ENCODE measurements at places on chromosomes 2 and 18.

- no peak for DNase-seq
Measured at GRCh38 chr2:172735582-172736423, at the start of gene RAPGEF4. RAPGEF4 (plus strand) TSS chr2:172735845; CDS start chr2:172735984, 139 bp downstream.

DNA sequence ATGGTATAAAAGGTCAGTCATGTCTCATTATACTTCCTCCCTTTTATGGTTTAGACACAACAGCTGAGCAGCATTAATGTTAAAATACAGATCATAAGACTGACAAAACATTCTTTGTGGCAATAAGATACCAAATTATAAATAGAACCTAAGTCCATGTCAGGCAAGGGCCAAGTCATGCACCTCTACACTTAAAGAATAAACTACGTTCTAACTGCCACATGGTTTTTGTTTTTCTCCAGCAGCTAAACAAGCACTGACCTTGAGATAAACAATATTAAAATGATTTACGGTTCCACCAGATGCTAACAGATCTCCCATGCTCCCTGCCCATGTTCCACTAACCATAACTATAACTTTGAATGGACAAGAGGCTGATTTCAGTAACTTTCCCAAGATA, 368.6 kb upstream of the TFPI start:
- DNase-seq = no peak

DNA sequence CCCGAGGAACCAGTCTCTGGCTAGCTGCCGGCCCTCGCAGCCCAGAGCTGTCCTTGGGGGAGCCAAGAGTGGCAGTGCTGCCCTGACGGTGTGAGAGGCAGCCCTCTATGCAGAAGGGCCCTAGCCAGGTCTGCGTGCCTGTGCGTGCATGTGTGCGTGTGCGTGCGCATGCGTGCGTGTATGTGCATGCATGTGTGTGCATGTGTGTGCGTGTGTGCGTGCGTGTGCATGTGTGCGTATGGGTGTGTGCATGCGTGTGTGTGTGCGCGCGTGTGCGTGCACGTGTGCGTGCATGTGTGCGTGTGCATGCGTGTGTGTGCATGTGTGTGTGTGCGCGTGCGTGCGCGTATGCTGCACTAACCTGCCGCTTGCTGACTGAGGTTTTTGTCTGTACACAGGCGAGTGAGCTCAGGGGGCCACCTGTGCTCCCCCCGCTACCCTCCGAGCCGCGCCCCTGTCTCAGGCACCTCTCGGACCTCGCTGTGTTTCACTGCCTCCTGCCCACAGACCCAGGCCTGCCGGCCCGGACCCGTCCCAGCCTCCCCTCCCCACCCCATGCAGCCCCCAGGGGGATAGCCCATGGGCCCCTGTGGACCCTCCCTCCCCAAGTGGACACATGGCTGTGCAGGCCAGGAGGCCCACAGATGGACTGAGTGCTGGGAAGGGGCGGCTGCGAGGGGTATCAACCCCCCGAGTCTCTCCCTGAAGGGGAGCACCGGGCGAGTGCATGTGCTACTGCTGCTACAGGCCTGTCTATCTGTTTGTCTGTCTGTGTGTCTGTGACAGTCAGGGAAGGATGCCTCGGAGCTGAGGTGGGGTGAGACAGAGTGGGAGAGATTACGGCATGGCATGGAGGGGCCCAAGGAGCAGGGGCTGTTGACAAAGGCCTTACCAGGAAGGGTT, 31.3 kb downstream of the SPEG start:
- DNase-seq = no peak

DNA sequence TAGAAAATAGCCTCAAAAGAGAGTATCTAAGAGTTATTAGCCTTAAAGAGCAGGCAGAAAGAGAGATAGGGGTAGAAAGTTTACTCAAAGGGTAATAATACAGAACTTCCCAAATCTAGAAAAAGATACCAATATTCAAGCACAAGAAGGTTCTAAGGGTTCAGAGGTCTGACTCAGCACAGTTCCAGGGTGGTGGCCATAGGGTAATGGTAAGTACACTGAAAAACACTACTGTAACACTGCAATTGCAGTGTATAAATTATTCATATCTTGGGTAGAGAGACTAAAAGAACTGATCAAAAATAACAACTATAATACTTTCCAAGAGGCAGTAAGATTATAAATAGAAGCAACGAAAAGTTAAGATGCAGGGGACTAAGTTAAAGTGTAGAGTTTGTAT, 115.2 kb downstream of the ROCK1 start:
- DNase-seq = no peak

- no peak for DNase-seq
Measured at GRCh38 chr2:5164776-5165525, 527.2 kb upstream of the SOX11 start.

- DNase-seq = no peak
Measured at GRCh38 chr2:95042472-95043271, 17.2 kb downstream of the MAL start.

GRCh38 chr2:65940856-65941255, 494.1 kb upstream of the MEIS1 start:
- DNase-seq = no peak

DNA sequence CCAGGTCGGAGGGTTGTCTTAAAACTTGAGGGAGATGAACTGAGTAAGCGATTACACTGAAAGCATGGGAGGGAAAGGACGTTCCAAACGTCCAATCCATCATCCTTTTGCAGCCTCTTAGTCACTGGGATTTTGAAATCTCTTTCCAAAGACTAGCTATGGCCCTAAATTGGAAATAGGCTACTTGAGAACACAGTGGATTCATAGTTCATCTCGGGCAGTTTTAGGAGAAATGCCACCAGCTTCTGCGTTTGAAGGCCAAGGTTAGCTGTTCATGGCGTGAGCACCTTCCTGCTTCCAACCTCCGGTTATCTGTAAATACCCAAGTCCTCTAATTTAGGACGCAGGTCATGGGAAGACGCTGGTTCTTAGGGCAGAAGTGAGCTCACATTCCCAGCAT, 821 bp upstream of the EML6 start:
- no peak for DNase-seq

DNA sequence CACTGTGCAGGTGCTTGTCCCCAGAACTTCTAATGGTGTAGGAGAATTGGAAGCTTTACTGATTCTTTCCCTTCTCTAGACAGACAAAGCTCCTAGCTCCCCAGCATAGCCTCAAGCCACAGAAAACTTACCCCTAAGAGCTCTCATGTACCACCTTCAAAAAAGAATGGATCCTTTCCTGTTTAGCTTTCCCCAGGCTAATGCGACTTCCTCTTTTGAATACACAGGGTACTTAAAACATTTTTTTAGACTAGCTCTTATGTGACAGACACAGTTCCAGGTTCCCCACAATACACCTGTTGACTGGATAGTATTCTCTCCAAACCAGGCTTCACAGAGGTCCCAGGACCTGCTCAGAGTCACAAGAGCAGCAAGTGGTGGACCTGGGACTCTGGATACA, 8.3 kb downstream of the CTAGE1 start:
- DNase-seq = no peak

DNA sequence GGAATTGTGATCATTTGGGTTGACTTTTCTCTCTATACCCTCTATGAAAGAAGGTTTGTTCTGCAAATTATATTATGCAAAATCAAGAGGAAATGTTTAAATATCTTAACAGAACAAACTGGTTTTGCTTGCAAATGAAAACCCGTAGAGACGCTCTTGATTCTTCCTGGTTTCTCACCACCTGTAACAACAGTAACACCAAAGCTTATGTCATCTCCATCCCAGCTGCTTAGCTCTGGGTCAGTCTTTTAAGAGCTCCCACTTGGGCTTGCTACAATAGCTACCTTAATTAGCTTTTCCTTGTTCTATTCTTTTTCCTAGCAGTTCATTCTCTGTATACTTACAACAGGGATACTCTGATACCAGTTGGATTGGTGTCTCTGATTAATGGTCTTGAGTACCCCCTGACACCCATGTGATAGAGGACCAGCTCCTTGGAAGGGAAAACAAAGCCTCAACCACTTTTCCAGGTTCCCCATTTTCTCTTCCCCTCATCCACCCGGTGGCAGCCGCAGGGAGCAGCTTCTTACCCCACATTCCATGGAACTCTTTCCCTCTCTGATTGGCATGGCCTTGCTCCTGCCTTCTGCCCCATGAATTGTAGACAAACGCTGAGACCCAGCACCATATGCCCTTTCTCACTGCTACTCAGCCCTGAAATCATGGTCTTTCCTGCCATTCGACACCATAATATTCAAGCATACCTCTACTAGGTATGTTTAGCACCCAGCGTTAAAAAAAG, 27.7 kb downstream of the TMEM182 start:
- no peak for DNase-seq

DNA sequence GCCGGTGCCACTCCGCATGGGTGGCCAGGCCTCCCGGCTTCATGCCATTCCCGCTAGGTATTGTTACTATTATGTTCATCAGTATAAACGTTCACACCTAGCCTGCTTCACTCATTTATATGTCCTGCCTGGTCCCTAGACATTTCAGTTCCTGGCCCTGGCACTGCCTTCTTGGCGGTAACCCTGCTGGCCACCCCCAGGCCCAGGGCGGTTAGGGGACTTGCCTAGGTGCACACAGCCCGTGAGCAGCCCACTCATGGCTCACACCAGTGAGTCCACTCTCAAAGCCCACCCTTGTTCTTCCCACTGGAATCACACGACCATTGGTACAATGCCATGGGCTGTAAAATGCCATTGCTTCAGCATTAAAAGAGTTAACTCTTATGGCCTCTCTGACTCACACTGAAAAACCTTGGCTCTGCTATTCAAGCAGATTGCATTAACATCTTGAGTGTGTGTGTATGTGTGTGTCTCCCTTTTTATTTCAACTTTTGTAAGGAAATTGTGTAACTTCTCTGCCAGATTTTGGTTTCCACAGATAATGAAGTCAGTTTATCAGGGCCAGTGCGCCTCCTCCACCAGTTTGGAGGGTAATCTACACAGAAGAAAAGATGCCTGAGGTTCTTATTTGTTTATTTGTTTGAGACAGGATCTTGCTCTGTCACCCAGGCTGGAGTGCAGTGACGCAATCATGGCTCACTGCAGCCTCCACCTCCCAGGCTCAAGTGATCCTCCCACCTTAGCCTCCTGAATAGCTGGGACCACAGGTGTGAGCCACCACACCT, 74.2 kb downstream of the RAB31 start:
- DNase-seq = no peak

GRCh38 chr2:196956069-196956468, 29.6 kb upstream of the PGAP1 start:
- no peak for DNase-seq

DNA sequence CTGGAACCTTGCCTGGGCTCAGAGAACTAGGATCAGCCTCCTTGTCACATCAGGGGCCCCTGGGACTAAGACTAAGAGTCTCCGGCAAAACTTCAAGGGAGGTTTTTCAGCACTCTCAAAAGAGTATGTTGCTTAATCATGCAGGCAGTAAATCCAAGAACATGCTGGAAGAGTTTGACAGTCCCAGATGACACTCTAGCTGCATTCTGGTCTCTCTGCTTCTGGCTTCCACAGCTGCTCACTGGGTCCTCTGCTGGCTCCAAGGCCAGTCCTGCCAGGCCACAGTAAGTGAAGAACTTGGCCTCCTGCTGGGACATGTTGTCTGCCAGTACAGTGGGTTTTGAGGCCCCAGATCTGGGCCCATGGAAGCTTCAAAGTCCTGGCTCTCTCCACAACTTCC, 45.2 kb upstream of the IL1RL1 start:
- DNase-seq = no peak

DNA sequence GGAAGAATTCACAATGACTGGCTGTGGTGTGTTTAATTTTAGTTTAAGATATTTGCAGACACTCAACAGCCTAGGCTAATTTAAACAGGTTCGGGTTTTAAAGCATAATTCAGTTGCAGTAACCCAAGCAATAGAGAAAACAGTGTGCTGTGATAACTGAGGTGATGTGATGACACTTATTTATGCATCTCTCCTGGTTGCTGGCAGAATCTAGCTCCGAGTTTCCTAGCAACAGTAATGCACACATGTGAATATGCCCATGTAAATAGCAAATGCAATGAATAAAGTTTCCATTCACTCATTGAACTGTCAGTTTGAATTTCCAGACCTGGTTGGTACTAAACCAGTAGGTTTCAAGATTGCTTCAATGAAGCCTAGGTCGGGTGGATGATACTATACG, 426.5 kb downstream of the TMX3 start:
- DNase-seq = no peak

GRCh38 chr2:205730701-205731582, 48.6 kb downstream of the NRP2 start:
- no peak for DNase-seq

GRCh38 chr2:11862049-11862448, 115.6 kb downstream of the LPIN1 start:
- DNase-seq = no peak

GRCh38 chr18:77129150-77129551, 3.4 kb downstream of the MBP start:
- no peak for DNase-seq

GRCh38 chr2:11203480-11203879, 48.2 kb downstream of the SLC66A3 start:
- no peak for DNase-seq

DNA sequence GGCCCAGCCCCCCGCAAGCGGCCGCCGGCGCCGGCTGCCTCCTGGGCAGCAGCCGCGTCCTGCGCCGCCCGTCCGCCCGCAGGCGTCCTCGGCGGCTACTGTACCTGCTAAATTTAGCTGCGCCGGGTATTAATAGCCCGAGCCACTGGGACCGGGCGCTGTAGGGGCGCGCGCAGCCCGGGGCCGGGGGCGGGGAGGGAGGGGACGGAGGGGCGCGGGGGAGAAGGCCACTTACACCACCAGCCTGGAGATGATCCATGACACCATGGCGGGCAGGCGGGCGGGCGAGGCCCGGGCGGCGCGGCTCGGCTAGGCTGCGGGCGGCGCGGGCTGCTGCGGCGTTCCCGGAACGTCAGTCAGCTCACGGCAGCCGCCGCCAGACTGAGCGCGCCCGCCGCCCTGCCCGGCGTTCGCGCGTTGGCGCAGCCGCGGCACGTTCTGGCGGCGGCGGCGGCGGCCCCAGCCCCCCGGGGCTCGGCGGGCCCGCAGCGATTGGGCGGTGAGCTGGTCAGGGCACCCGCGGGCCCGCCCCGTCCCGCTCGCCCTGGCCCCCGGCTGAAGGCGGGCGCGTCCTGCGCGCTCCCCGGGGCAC, at the start of gene REEP1:
TSS of gene REEP1 (minus strand) at position 383 of the 592 bp plus-strand sequence. CDS start at position 267, 116 bp downstream.
- no peak for DNase-seq

- no peak for DNase-seq
Measured at GRCh38 chr18:59640721-59641120, 56.5 kb downstream of the CCBE1 start.

- DNase-seq = no peak
Measured at GRCh38 chr2:185511925-185512324, 226.7 kb upstream of the FSIP2 start.

DNA sequence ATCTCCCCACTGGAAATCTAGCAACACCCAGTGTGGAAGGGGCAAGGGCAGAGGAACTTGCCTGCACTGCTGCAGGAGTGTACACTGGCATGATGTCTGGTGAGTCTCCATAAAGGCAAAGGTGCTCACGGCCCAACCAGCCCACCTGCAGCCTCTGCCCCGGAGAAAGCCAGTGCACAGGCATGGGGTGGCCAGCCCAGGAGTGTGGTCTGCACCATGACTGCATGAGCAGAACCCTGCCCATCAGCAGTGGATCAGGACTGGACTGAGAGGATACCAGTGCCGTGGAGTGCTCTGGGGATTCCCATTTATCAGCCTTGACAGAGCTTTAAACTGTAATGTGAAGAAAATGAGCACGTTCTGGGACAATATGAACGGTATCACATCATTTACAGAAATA, 342.6 kb upstream of the HS6ST1 start:
- DNase-seq = no peak

All from activated CD4-positive, alpha-beta T cell treated with anti-CD3 and anti-CD28 coated beads for 4 hours (primary cell).